Pons (tissue), 1 donor: ENCODE measurements at places on chromosomes 5 and 9.

GRCh38 chr5:82586661-82587310 is 308.6 kb upstream of the RPS23 start:
- no peak for DNase-seq

DNA sequence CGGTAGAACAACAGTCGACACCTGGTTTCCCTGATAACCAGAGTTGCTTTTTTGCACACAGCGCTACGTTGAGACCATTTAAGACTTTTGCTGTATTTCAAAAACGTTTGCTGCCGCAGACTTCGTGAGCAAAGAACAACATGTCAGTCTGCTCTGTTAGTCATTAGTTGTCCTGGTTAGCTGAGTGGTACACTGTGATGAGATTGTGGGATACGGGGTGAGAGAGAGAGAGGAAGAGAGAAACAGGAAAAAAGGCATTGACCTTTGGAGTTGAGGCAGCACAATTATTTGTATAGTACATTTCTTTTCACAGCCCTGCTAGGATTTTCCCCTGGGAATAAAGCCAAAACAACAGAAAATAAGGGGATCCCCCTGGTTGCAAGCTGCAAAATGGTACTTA is 306.1 kb upstream of the WWC1 start:
- DNase-seq, result no peak

GRCh38 chr9:4936823-4937222 is 48.2 kb upstream of the JAK2 start:
- peak; percentile 54 for DNase-seq

- no peak for DNase-seq
Measured at GRCh38 chr5:143641549-143642355, 170.2 kb upstream of the HMHB1 start.

DNA sequence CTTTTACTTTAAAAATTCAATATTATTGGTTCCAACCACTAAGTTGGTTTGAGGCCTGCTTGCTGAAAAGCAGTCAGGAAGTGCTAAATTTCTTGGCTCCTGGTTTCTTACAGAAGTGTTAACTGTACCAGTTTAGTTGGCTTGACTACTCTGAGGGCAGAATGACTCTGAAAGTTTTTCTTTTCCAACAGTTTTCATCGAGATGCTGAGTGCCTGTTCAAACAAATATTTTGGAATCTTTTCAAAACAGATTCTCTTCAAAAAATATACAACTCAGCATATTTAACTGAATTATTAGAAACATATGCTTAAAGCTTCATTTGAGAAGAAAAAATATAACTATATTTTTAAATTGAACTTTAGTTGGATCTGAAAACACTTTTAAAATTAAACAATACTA is 37.0 kb downstream of the SLC38A9 start:
- no peak for DNase-seq

GRCh38 chr5:65825408-65826328 is 100.7 kb upstream of the ERBIN start:
- DNase-seq, result peak; percentile 31

DNA sequence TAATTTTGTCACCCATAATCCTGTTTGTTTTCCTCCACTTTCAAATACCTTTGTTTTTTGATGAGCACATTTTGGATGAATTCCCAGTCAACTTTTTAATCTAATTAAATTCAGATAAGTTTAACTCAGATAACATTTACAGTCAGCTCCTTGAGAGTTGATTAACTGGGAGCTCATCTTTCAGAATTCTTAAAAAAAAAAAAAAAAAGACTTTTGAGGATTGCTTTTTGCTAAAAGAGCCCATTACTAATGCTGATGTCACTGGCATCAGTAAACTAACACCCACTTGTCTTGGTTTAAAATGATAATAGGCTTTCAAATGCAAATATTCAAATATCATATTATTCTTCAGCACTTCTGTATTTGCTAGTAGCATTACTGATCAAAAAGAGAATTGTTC is 47.1 kb upstream of the NFIB start:
- DNase-seq, result no peak

DNA sequence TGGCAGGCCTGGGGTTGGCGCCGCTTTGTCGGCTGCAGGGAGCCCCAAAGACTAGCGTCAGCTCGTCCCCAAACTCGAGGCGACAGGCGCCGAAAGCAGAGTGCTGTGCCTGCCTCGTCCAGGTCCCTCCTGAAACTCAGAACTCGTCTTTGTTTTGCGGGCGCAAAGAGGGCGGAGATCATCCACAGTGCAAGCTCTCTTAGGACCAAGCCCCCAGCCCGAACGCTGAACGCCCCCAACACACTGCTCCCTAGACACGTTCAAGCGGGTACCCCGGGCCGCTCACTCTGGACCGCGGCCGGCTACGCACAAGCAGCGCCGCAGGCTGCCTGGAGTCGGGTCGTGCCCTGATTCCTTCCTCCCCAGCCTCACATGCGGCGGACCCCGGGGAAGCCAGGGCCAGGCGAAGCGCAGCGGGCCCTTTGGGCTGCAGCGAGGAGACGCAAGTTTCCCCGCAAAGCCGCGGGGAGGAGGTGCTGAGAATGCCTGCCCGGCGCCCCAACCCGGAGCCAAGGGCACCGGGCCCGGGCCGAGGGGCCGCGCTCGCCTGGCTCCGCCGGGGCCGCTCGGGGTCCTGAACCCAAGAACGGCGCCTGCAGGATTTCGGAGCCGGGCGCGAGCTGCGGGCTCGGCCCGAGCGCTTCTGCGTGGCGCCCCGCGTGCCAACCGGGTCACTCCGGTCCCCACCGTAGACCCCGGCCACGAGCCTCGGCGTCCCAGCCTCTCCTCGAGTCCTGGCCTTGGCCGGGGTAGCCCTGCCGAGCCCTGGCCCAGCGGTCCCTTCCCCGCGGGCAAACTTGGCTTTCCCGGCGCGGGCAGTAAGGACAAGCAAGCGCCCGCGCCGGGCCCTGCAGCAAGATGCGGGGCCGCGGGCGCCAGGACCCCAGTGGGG is 738 bp downstream of the FSTL4 start:
- DNase-seq, result no peak

DNA sequence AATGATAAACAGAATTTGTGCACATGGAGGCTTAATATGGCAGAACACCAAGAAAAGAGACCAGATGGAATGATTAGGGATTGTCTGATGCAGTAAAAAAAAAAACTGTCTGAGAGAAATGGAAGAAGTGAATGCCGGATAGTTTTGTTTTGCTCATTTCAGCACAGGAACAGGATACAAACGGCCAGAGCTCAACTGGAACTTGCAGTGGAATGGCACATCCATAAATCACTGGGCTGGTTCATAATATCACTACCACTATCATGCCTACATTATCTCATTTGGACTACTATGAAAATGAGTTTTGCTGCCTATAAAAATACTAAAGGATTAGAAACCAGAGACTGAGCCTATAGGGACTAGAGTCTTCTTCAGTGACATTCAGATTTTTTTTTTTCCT is 9.7 kb downstream of the PTAR1 start:
- DNase-seq, result no peak

GRCh38 chr9:12753931-12754330 is 20.9 kb upstream of the LURAP1L start:
- DNase-seq, result no peak
